EH (cell line): ENCODE measurements at places on chromosomes 11 and 22.

DNA sequence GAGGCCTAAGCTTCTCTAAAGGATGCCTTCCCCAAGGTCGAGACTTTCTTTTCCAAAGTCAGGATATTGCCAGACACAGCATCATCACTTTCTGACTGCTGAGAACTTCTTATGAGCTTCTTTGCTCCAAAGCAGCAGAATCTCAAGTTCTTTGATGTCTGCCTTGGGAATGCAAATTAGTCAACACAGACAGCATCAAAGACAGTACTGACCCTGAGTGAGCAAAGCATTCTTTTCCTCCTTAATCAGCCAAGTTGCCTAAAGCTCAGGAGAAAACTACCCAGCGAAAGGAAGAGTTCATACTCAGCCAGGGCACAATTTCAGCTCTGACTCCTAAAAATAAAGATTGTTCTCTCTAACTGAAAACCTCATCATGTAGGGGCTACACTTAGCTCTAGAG, 98.0 kb downstream of the SLC36A4 start:
- peak; percentile 82 for DNase-seq

DNA sequence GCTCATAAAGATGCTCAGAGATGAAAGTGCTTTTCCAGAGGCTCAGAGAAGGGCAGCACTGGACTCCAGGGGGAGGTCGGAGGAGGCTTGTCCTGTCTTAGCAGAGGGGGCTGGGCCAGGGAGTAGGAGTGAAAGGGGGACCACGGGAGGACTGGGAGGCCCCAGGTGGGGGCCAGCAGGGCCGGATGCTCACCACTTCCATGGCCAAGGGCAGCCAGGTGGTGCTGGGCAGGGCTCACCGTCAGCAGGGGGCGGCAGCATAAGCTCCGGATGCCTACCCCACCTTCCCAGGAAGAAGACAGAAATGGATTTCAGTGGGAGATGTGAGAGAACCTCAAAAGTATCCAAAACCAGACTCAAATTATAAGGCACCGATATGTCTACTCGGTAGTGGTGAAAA, 11.0 kb downstream of the RAB36 start:
- DNase-seq: no peak

GRCh38 chr11:118657238-118657637, 22.2 kb downstream of the TREH start:
- peak; percentile 24 for DNase-seq

- no peak for DNase-seq
Observed at GRCh38 chr11:122617926-122618325, 37.6 kb upstream of the UBASH3B start.

GRCh38 chr11:102724904-102725500, at the start of gene MMP8:
Gene MMP8, minus strand, starts transcription at chr11:102724954. Its CDS starts 99 bp downstream, at chr11:102724855.
- DNase-seq: peak; percentile 52

DNA sequence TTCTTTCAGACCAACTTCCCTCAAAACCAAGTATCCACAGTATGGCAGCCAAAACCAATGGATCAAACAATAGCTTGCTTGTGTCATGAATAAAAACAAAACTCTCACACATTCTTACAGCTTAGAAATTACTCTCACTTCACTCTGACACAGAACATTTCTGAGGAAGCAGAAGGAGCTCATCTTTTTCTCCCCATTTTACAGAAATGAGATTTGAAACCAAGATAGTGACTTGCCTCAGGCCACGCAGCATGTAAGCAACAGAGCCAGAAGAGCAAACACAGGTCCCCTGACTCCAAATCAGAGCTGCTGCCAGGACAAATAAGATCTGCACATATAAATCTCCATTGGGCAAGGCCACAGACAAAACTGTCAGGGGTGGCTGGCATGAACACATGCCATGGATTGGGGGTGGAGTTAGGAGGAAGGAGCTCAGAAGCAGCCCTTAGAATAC, 64.8 kb downstream of the RAB30 start:
- DNase-seq: no peak

- DNase-seq: no peak
Observed at GRCh38 chr11:2987881-2988861, 4.0 kb downstream of the NAP1L4 start.

GRCh38 chr22:29072979-29073617, at the start of gene KREMEN1:
Gene KREMEN1, plus strand, starts transcription at chr22:29073035. Its CDS starts 96 bp downstream, at chr22:29073131.
- no peak for DNase-seq

DNA sequence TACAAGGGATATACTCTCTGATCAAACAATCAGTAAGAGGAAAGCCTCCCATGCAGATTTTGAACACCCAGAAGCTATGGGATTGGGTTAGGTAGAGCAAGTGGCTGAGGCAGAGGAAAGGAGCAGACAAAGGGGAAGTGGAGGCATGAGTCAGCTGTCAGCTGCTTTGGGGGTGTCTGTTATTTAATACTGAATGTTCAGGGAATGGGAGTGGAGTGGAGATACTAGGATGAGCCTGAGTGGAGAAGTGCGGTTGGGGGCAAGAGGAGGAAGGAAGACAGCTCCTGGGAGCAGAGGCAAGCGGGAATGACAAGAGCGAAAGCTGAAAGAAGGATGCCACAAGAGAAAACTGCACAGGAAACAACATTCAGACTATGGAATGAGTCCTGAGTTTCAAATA, 22.7 kb upstream of the TMPRSS5 start:
- no peak for DNase-seq

GRCh38 chr11:117657794-117658193, 139.2 kb downstream of the DSCAML1 start:
- no peak for DNase-seq
